ENCODE measurements at places on chromosomes 4 and X.

DNA sequence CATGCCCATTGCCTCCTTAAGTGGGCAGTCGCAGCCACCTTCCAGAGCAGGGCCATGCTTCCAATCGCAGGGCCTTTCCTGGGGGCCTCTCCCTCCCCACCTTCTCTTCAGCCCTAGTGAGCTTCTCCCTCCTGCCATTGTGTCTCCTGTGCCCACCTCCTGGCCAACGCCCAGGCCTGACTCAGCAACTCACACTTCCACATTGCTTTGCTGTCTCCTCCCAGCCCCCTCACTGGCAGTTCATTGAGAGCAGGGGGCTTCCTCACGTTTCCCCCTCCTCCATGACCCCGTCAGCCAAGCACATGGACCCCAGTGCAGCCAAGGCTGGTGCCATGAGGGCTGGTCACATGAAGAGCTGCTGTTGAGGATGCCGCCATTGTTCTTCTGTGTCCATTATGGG lies 25.9 kb downstream of the HTRA3 start:
- DNase-seq, result no peak

- DNase-seq, result no peak
These were observed 19.7 kb downstream of the GABRB1 start for GRCh38 chr4:47050761-47051725.

- no peak for DNase-seq
These were observed 101.4 kb upstream of the PDE5A start for GRCh38 chr4:119729835-119730670.

DNA sequence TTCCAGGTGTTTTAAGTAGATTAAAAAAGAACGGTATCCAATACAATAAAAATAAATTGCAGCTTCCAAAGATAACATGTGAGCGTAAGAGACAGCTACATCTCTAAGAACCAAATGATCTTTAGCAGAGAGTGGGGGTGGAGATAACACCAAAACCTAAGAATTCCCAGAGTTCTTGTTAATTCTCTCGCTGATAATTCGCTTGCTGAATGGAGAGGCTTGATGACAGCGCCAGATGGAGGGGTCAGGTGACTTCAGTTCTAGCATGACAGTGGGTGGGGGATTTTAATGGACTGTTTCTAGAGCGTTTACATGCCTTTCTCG lies 2.3 kb downstream of the CLCN4 start:
- DNase-seq, result no peak

- DNase-seq, result no peak
These were observed 31.0 kb upstream of the HTRA3 start for GRCh38 chr4:8238515-8239053.
